ENCODE measurements at places on chromosomes 1 and 21.
A peak's percentile ranks its signal among the peaks of the same experiment; 100 is the strongest.

- DNase-seq = no peak
Measured at GRCh38 chr1:18890706-18891425, 11.5 kb downstream of the ALDH4A1 start.

DNA sequence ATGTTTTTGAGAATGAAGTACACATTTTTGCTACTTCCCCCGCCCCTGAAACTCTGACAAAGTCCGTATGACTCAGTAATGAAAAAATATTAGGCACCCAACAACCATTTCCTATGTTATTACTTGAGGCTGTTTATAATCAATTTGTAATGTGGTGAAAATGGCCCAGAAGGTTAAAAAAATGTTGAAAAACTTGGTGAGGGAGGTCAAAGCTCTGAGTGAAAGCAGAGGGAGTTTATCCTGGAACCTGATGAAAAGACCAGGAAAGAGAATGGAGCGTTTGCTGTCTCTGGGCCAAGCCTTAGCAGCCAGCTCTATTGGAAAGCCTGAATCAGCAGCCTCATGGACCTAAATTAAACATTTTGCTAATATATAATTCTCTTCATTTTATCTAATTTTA, 367.7 kb upstream of the NEGR1 start:
- DNase-seq = no peak

GRCh38 chr1:229625915-229626831, at the start of the genes TAF5L and URB2:
Gene TAF5L, minus strand, starts transcription at chr1:229626122. Its CDS starts 11,640 bp downstream, at chr1:229614482.
Gene URB2, plus strand, starts transcription at chr1:229626247. Its CDS starts 1,387 bp downstream, at chr1:229627634.
- DNase-seq = peak; percentile 71

DNA sequence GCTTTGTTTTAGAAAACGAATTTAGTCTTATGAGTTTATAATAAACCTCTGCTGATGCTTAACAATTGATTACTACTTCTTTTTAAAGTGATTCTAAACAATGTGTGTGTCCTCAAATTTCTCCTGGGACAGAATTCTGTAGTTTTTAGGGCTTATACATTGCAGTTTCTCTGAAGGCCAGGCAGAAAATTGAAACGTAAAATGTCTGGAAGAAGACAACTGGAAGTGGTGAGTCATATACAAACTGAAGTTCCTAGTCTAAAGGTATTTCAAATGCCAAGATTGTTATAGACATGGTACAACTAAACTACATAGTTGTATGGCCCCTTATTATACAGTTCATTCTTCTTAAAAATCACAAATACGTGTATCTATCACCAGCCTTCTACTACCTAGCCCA, 30.5 kb upstream of the RC3H1 start:
- no peak for DNase-seq

- no peak for DNase-seq
Measured at GRCh38 chr1:17546946-17547670, 7.6 kb downstream of the ARHGEF10L start.

DNA sequence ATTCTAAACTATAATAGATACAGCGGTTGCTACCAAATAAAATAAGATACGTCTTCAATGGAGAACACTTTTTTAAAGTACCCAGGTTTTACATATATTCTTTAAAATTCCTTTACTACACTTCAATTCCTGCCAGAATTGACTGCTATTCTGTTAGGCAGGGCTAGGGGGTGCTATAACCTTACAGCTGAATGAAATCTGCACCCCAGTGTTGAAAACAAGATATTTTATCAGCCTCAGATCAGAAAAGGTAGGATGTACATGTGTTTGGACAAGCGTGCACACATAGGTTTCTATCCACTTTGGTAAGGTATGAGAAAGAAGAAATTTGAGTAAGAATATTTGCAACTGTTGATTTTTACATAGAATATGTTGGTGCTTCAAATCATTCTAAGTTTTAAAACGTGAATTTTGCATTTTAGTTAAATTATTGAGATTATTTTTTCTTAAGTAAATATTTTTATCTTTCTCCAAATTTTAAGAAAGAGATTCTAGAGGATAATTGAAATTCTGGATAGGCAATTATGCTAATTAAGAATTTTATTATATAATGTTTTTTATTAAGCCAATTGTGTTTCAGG, 490.8 kb upstream of the ADGRL4 start:
- DNase-seq = no peak

Data from effector CD8-positive, alpha-beta T cell (primary cell).